ENCODE measurements at places on chromosomes 12 and 14. TPM values are rescaled to one million over a fixed set of nuclear protein-coding genes. Genes with fewer than 3 reads are reported as not detected.

TAS2R43 gene
- 0.76 TPM for total RNA-seq

KCNK13 gene
- total RNA-seq = not detected

CIDEB gene
- 18.1 TPM for total RNA-seq

DDN gene
- 1.1 TPM for total RNA-seq

SIX6 gene
- total RNA-seq = not detected

VRTN gene
- not detected for total RNA-seq

RPGRIP1 gene
- total RNA-seq = not detected

GRCh38 chr12:30726647-30727046 is 28.1 kb downstream of the CAPRIN2 start:
- H3K4me1 ChIP-seq = no peaks in the 10 kb centered on the region
- no peak overlapping the region for H3K27ac ChIP-seq
- DNase-seq = no peak
- H3K27me3 ChIP-seq = no peaks in the 10 kb centered on the region

GRCh38 chr14:79011920-79012204 is 841.7 kb downstream of the NRXN3 start:
- DNase-seq = no peak
- H3K27ac ChIP-seq = no peak overlapping the region
- no peaks in the 10 kb centered on the region for H3K4me1 ChIP-seq
- H3K4me3 ChIP-seq = no peak overlapping the region
- H3K27me3 ChIP-seq = no peaks in the 10 kb centered on the region

DNA sequence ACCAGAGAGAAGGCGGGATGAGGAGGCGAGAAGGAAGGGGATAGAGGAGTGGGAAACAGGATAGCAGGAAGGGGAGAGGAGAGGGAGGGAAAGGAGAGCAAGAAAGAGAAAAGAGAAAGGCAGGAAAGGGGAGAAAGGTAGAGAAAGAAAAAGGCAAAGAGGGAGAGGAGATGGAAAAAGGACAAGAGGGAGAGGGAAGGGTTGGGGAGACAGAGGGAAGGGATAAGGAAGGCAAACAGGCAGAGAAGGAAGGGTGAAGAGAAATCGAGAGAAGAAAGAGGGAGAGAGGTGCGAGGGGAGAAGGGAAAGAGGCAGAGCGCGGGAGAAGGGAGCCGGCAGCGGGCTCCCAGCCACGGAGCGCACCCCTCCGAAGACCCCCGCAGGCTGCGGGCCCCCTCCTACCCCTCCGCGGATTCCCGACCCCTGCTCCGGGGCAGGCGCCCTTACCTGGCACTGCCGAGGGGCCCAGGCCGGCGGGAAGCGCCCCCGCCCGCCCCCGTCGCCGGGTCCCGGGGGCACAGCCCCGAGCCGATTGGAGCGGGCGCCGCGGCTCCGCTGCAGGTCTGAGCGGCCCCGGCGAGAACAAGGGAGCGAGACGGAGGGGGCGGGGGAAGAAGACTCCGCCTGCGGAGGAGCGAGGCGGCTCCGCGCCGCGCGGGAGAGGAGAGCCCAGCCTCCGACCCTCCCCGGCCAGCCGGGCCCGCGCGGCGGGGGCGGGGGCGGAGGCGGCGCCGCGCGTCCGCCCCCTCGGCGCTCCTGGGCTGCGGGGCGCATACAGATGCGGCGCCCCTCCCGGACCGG is at the start of gene CDH24:
Gene CDH24, minus strand, starts transcription at position 565 of the 801 bp plus-strand sequence. CDS start 1,787 bp downstream, outside the sequence.
- peak; percentile 73 for DNase-seq
- H3K27ac ChIP-seq = peak within 1 kb of the TSS; percentile 64
- peaks cover 19% of the 10 kb centered on the region for H3K36me3 ChIP-seq
- peaks cover 8% of the 10 kb centered on the region for H3K27me3 ChIP-seq
- peaks cover 21% of the 10 kb centered on the region for H3K4me1 ChIP-seq
- peak within 1 kb of the TSS; percentile 86 for H3K4me3 ChIP-seq

DNA sequence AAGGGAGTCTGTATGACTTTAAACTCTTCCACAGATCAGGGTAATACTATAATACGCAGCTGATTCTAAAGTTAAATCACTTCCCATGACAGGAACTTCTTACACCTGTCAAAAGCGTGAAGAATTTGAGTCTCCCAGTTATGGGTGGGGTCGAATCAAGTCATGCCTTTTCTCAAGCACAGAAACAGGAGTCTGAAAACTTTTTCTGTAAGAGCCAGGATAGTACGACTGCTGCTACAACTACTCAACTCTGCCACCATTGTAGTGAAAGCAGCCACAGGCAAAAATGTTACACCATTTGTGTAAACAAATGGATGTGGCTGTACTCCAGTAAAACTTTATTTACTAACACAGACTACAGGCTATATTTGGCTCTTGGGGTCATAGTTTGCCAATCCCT is 90.3 kb downstream of the DUSP6 start:
- no peak overlapping the region for H3K27ac ChIP-seq
- H3K27me3 ChIP-seq = no peaks in the 10 kb centered on the region
- DNase-seq = no peak
- no peak overlapping the region for H3K4me3 ChIP-seq
- H3K4me1 ChIP-seq = peaks cover 34% of the 10 kb centered on the region

- no peak for DNase-seq
- peaks cover 14% of the 10 kb centered on the region for H3K4me1 ChIP-seq
- H3K4me3 ChIP-seq = no peak overlapping the region
- H3K27ac ChIP-seq = no peak overlapping the region
Measured at GRCh38 chr12:132502149-132502881, 12.4 kb downstream of the FBRSL1 start.

DNA sequence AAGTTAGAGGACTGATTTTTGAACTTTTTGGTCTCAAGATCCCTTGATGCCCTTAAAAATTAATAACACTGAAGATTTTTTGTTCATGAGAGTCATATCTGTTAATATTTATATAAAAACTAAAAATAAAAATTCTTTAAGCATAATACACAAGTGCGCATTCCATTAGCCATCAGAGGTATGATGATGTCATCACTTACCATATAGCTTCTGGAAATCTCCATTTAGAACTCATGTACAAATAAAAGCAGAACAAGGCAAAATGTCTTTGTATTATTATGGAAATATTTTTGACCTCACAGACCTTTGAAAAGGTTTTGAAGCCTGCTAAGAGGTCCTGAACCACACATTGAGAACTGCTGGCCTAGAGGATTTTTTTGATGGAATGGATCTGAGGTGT is 214.4 kb upstream of the GARIN6 start:
- H3K27ac ChIP-seq = no peak overlapping the region
- no peaks in the 10 kb centered on the region for H3K36me3 ChIP-seq
- no peaks in the 10 kb centered on the region for H3K27me3 ChIP-seq
- no peak for DNase-seq
- no peaks in the 10 kb centered on the region for H3K4me1 ChIP-seq

DNA sequence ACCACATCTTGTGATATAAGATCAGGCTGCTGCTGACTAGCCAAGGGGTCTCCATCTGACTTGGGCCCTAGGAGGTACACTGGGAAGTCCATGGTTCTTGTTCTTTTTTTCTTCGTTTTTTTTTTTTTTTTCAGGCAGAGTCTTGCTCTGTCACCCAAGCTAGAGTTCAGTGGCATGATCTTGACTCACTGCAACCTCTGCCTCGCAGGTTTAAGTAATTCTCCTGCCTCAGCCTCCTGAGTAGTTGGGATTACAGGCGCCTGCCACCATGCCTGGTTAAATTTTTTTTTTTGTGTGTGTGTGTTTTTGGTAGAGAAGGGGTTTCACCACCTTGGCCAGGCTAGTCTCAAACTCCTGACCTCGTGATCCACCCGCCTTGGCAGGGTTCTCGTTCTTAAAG is 178.2 kb downstream of the RMST start:
- H3K27me3 ChIP-seq = no peaks in the 10 kb centered on the region
- DNase-seq = no peak
- no peaks in the 10 kb centered on the region for H3K36me3 ChIP-seq
- H3K4me3 ChIP-seq = no peak overlapping the region
- no peaks in the 10 kb centered on the region for H3K4me1 ChIP-seq

- H3K4me1 ChIP-seq = peaks cover 93% of the 10 kb centered on the region
- peak overlapping the region; percentile 40 for H3K27ac ChIP-seq
- H3K27me3 ChIP-seq = no peaks in the 10 kb centered on the region
- no peak for DNase-seq
- H3K36me3 ChIP-seq = peaks cover 48% of the 10 kb centered on the region
- H3K4me3 ChIP-seq = no peak overlapping the region
Measured at GRCh38 chr12:11728154-11728755, 78.8 kb downstream of the ETV6 start.

GRCh38 chr12:20423557-20423956 is 55.2 kb downstream of the PDE3A start:
- no peaks in the 10 kb centered on the region for H3K4me1 ChIP-seq
- no peak overlapping the region for H3K4me3 ChIP-seq
- no peak overlapping the region for H3K27ac ChIP-seq
- H3K36me3 ChIP-seq = no peaks in the 10 kb centered on the region
- no peak for DNase-seq

- DNase-seq = peak; percentile 73
- peak overlapping the region; percentile 76 for H3K4me3 ChIP-seq
- H3K27ac ChIP-seq = peak overlapping the region; percentile 97
- H3K4me1 ChIP-seq = peaks cover 44% of the 10 kb centered on the region
- H3K27me3 ChIP-seq = no peaks in the 10 kb centered on the region
Measured at GRCh38 chr14:105294142-105294597, 6.6 kb downstream of the BRF1 start.

GRCh38 chr14:81337073-81337472 is 63.1 kb downstream of the STON2 start:
- peaks cover 2% of the 10 kb centered on the region for H3K27me3 ChIP-seq
- no peak overlapping the region for H3K27ac ChIP-seq
- H3K4me3 ChIP-seq = no peak overlapping the region
- no peaks in the 10 kb centered on the region for H3K36me3 ChIP-seq
- H3K4me1 ChIP-seq = no peaks in the 10 kb centered on the region
- DNase-seq = no peak

DNA sequence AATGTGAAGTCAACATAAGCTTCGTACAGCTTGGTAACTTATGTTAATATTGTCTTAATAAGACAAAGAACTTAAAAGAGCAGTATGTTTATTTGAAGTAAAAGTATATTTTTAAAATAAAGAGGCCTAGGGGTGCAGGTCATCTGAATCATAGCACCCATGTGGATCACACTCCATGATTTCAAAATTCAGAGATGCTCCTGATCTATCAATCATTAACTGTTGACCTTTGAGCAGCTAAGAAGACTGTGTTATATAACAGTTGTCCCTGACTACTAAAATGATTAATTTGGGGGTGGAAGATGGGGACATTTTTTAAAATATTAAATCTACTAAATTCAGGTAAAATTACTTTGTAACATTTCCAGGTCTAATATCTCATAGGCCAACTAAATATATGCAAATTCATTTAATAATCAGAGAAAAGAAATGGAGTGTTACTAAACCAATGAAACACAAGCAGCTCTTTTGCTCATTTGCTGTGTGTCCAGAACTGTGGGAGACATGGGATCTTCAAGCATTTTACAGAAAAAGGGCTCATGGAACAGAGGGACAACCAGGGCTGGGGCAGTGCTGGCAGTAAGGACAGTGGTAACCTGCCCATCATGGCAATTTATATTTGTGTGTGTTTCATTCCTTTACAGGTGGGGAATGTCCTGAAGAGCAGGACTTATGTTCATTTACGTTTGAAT is 120.7 kb upstream of the PCED1B start:
- peaks cover 8% of the 10 kb centered on the region for H3K27me3 ChIP-seq
- DNase-seq = no peak
- H3K27ac ChIP-seq = no peak overlapping the region
- no peak overlapping the region for H3K4me3 ChIP-seq

GRCh38 chr12:52193991-52194390 is 2.2 kb upstream of the KRT80 start:
- H3K36me3 ChIP-seq = no peaks in the 10 kb centered on the region
- DNase-seq = no peak

DNA sequence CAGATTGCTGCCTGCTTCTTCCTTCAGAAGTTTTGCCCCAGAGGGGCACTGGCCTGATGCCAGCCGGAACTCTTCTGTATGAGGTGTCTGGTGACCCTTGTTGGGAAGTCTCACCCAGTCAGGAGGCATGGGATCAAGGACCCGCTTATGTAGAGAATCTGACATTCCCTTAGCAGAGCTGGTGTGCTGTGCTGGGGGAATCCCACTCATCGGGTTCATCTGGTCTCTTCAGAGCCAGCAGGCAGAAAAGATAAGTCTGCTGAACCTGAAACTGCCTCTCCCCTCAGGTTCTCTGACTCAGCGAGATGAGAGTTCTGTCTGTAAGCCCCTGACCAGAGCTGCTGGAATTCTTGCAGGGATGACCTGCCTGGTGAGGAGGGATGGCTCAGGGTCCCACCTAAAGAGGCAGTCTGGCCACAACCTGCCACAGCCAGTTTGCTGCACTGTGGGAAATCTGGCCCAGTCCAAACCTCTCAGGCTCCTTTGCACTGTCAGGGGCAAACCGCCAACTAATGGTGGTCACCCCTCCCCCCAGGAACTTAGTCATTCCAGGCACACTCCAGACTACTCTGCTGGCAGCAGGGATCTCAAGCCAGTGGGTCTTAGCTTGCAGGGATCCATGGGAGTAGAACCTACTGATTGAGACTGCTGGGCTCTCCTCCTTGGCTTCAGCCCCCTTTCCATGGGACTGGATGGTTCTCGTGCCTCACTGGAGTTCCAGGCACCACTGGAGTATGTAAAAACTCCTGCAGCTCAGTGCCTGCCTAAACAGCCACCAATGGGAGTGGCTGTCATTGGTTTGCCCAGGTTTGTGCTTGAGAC is 4.1 kb downstream of the CLEC2D start:
- H3K27me3 ChIP-seq = no peaks in the 10 kb centered on the region
- peak overlapping the region; percentile 97 for H3K27ac ChIP-seq

DNA sequence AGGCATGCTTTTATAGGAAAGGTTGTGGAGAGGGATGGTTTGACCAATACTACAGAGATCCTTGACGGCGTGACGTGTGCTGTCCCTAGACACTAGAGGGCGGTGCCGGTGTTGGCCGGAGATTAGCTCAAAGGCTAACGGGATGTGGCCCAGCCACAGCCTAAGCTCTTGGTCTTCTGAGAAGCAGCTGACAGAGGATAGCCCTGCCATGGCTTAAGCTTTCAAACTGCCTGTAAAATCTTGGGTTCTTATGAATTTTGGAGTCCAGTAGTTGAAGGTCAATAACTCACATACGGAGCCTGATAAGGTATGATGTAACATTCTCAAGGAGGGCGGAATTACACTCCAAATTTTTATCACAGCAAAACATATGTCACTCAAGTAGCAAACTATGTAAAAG is 515.7 kb upstream of the ATXN7L3B start:
- DNase-seq = no peak
- H3K4me1 ChIP-seq = no peaks in the 10 kb centered on the region
- H3K4me3 ChIP-seq = no peak overlapping the region

DNA sequence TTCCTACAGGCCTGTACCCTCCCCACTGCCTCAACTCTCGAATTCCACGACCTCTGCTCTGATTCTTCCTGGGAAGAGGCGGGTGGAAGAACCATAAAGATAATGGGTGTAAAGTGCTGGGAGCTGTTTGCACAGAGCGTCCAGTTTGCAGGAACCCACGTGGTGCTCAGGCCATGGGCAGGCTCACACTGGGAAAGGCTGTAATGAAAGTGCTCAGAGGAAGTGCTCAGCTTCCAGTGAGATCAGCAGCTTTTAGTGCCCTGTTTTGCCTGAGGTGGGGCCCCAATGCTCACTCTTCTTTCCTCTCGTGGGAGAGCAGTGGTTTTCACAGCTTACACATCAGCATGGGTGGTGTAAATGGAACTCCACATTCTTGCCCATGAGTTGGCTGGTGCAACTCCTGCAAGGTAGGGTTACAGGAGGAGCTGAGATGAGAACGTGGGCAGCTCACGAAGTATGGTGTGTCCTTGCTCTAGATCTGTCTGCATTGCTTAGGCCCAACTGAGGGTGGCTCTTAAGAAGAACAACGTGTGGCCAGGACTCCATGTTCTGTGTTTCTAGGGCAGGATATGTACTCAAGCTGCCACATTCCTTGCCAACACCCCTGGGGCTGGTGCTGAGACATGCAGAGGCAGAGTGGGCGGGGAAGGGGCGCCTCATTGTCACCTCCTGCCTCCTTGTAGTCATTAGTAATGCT is 2.9 kb downstream of the TMEM63C start:
- DNase-seq = no peak
- peak overlapping the region; percentile 56 for H3K4me3 ChIP-seq
- peak overlapping the region; percentile 52 for H3K27ac ChIP-seq
- H3K36me3 ChIP-seq = no peaks in the 10 kb centered on the region
- H3K27me3 ChIP-seq = peaks cover 26% of the 10 kb centered on the region
- H3K4me1 ChIP-seq = peaks cover 16% of the 10 kb centered on the region
